ENCODE measurements at places on chromosomes 5 and 9.

DNA sequence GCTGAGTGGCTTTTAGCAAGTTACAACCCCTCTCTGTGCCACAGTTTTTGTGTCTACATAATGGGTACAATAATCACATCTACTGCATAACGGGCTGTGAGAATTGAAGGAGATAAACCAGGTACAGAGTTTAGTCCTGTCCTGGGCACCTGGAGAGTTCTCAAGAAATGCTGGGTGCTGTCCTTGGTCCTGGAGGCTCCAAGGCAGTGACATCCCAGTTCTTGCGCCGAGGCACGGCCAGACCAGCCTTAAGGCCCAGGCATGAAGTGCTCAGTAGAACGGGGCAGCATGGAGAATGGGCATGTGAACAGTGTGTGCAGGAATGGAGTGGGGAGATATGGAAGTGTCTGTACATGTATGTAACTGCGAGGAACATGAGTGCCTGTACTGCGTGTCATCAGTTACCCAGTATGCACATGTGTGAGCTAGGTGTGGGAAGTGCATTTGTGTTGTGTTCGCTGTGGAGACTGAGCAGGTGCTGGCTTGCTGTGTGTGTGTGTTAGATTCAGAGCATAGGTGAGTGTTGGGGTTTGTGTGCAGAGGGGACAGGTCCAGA is 6.3 kb upstream of the UNC5A start:
- DNase-seq, result no peak

DNA sequence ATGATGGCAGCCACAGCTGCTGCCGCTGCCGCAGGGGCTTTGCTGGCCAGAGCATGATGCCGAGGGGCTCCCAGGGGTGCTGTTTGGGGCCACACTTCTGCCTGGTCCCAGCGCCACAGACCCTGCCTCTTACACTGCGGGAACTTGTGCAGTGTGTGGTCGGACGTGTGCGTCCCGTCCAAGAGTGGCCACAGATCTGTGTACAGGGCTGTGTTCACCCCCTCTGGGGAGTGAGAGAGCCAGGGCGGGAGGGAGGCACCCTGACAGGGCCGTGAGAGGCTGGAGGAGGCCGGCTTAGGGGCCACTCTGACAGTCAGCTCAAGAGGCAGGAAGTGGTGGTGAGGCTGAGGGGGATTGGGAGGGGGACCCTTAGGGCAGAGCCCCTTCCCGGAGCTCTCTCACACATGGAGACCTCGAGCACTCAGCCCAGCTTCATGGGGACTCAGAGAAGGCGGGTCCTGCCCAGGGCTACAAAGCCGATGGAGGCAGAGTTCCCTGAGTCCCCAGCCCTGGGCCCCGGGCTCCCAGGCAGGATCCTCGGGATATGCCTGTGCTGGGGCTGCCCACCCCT is 13.1 kb upstream of the CARD19 start:
- no peak for DNase-seq

DNA sequence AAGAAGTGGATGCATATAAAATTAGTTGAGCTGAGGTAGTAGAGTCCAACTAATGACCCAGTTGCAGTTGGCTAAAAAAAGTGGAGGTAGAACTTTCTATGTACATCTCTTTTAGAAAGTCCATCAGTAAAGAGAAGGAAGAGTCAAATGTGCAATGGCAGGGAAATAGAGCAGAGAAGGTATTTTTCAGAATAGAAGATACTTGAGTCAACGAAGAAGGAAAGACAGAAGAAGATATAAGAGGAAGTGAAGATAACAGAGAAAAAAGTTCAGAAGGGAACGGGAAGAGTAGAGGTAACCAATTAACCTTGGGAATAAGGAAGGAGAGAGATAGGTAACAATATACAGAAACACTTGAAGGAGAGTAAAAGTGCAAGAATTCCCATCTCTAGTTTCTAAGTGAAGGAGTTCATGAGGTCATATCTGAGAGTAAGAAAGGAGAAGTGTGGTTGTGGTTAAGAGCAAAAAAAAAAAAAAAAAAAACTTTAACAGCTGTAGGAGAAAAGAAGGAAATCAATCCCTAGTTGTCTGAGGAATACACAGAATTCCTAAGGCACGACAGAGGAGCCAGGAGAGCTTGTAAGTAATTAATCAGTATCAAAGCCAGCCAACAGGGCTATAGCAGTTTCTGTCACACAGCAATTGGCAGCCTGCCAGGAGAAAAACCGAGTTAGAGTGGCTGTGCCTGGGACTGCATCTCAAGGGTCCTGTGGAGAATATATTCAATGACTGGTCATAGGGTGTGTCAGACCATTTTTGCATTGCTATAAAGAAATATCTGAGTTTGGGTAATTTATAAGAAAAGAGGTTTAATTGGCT is 61.0 kb downstream of the ARL15 start:
- no peak for DNase-seq

DNA sequence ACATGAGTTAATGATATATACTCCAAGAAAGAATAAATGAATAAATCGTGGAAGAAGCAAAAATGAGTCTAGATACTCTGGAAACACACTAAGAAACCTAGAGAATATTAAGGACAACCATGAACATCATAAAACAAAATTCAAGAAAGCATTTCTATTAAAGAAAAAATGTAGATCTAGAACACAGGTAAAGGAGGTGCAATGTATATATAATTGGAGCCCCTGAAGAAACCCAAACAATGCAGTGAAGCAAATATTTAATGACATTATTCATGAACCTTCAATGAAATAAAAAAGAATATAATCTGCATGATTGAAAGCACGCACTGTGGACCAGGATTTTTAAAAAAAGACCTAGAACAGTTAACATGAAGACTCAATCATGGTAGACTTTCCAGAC is 150.1 kb downstream of the ATPSCKMT start:
- DNase-seq, result no peak

DNA sequence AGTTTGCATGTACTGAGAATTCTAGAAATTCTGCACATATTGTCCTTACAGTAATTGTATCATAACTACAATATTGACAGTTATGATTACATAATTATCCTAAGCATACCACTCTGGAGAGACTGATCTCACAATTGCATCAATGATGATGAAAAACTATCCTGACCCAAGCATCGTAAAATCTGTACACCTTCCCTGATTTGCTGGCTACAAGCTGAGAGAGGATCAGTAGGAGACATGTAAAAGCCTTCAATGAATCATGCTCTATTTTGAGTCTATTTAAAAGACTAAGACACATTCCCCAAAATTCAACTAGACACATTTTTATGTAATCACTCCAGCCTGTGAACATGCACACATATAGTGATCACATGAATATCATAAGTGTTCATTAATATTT is 1833.8 kb downstream of the EFNA5 start:
- DNase-seq, result no peak

DNA sequence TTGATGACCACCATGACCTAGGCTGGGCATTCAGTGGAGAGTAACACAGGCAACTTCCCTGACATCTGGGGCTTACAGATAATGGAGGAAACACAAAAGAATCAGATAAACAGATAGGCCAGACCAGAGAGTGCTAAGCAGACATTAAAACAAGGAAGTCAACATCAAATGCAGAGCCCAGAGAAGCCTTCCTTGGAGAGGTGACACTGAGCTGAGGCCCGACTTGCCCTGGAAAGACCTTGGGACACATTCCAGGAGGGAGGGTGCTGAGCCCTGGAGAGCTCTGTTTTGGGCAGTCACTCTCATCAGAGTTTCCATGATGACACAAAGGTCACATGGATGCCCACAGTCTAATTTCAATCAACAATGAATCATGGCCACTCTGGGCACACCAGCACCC is 31.9 kb upstream of the C5orf58 start:
- DNase-seq, result no peak
